Endothelial cell (in vitro differentiated cells): ENCODE measurements at places on chromosomes 16 and 17. TPM values are rescaled to one million over a fixed set of nuclear protein-coding genes. Genes with fewer than 3 reads are reported as not detected.

HOXB5 gene
- 0.59 TPM for total RNA-seq

KRTAP9-4 gene
- total RNA-seq = not detected

SEPTIN12 gene
- total RNA-seq = 11.5 TPM

KRT23 gene
- not detected for total RNA-seq

GINS2 gene
- 9.1 TPM for total RNA-seq

TPPP3 gene
- total RNA-seq = 1.1 TPM

RNU2-1 gene
- total RNA-seq = 10,056 TPM

TSPOAP1 gene
- total RNA-seq = 1.3 TPM

GP1BA gene
- 1.3 TPM for total RNA-seq
